ENCODE measurements at places on chromosomes 4 and X. TPM values are rescaled to one million over a fixed set of nuclear protein-coding genes. Genes with fewer than 3 reads are reported as not detected.

Gene CSAG2
- not detected for total RNA-seq

DNA sequence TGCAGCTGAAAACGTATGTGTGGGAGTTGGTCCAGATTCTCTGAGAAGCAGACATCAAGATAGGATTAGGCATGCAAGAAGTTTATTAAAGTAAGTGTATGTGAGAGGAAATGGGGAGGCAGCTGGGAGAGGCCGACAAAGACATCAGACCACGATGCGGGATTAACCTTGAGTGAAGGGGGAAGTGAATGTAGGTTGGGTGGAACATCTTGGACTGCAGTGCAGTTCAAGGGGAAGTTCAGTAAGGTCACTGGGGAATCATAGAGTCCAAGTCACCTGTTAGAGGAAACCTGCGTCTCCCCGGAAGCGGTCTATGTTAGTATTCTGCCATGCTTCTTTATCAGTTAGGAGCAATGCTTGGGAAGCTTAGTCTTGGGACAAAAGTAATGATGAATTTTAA, 22.0 kb downstream of the CXCL8 start:
- H3K27me3 ChIP-seq: no peaks in the 10 kb centered on the region
- H3K4me1 ChIP-seq: no peaks in the 10 kb centered on the region
- no peaks in the 10 kb centered on the region for H3K36me3 ChIP-seq
- H3K27ac ChIP-seq: no peak overlapping the region
- DNase-seq: no peak
- no peak overlapping the region for H3K4me3 ChIP-seq

Gene MAOA
- 22.5 TPM for total RNA-seq

DNA sequence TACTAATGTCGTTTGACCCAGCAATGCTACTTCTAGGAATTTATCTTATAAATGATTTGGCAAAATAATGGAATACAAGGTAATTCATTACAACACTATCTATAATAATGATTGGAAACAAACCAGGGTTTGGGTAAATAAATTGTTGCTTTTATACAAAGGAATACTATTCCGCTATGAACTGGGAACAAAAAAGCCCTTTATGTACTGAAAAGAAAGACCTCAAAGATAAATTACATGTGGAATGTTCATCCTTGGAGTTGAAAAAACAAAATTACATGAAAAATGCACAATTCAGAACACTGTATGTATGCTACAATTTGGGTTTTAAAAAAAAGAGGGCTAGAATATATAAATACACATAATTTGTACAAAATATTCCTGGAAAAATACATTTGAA, 5.2 kb upstream of the NUP54 start:
- H3K36me3 ChIP-seq: no peaks in the 10 kb centered on the region
- peaks cover 9% of the 10 kb centered on the region for H3K4me1 ChIP-seq
- H3K27ac ChIP-seq: no peak overlapping the region
- H3K4me3 ChIP-seq: no peak overlapping the region
- H3K27me3 ChIP-seq: no peaks in the 10 kb centered on the region

GRCh38 chrX:42943051-42943974, 165.3 kb upstream of the PPP1R2C start:
- H3K36me3 ChIP-seq: no peaks in the 10 kb centered on the region
- no peak overlapping the region for H3K4me3 ChIP-seq
- peaks cover 91% of the 10 kb centered on the region for H3K4me1 ChIP-seq
- peak overlapping the region; percentile 51 for H3K27ac ChIP-seq

DNA sequence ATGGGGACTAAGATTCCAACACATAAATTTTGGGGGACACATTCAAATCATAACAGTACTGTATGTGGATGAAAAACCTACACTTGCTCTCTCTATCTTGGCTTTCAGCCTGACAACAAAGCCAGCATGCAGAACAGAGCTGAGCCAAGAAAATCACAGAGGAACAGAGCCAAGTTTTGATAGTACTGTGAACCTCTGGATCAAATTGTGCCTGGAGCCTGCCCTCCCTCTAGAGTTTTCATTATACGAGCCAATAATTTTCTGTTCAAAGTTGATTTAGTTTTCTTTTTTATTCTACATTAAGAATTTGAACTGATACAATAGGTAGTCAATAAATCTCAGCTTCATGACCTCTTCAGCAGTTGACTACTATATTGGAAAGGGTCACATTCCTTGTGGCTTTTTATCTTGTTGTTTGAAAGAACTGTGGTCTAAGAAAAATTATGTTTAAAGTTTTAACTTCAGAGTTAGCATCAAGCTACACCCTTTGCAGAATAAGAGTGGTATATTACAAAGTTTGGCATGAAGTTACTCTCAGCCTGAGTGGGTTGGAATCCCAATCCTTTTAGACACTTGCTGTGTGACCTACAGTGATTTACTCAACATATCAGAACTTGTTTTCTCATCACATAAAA, 31.1 kb downstream of the GRID2 start:
- H3K36me3 ChIP-seq: no peaks in the 10 kb centered on the region
- H3K4me1 ChIP-seq: no peaks in the 10 kb centered on the region
- H3K4me3 ChIP-seq: no peak overlapping the region
- H3K27me3 ChIP-seq: no peaks in the 10 kb centered on the region

DNA sequence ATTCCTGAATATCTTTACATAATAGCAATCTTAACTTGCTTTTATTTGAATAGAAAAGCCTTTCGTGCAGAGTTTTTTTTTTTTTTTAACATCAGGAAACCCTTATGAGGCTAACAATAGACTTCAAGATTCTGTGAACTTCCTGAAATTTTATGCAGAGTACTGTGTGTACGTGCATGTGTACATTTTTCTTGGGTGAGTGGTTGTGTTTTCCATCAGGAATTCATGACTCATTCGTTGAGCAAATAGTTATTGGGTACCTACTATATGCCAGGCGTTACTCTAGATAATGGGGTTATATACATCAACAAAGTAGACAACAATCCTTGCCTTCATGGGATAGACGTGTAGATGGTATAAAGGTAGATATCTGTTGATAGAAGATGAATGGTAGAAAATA, 59.1 kb downstream of the MRPL1 start:
- no peaks in the 10 kb centered on the region for H3K4me1 ChIP-seq
- no peak overlapping the region for H3K27ac ChIP-seq
- peaks cover 4% of the 10 kb centered on the region for H3K36me3 ChIP-seq
- DNase-seq: no peak
- no peaks in the 10 kb centered on the region for H3K27me3 ChIP-seq
- no peak overlapping the region for H3K4me3 ChIP-seq

Gene TET2
- total RNA-seq: 25.8 TPM

DNA sequence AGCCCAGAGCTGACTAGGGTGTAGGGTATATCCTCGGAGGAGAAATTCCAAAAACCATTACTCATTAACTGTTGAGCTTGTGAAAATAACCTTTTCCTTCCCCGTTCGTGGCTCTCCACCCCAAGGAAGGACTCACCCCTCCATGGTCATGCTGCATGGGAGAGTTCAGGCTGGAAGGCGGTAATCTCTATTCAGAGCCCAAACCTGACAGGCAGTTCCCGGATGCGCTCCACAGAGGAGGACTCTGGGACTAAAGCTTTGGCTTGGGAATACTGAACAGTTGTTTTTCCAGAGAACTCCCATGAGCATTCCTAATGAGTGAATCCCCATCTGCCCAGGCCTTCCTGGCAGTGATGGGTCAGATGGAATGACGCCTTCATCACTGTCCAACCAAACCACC, 125.4 kb downstream of the BCOR start:
- H3K27ac ChIP-seq: no peak overlapping the region
- no peaks in the 10 kb centered on the region for H3K27me3 ChIP-seq
- no peak overlapping the region for H3K4me3 ChIP-seq
- H3K4me1 ChIP-seq: peaks cover 12% of the 10 kb centered on the region
- no peak for DNase-seq

DNA sequence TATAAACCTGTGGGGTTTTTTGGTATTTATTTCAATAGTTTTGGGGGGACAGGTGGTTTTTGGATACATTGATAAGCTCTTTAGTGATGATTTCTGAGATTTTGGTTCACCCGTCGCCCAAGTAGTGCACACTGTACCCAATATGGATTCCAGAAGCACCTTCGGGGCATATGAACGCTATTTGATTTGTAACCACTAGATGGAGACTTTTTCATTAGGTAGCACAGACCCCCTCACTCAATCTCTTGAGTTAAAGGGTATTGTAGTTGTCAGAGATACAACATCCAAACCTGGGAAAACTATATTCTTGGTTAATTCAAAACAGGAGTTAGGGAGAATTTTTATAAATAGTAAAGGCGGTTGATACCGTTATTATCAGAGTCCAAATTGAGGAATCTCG, 79.8 kb downstream of the SPANXN3 start:
- no peak overlapping the region for H3K4me3 ChIP-seq
- H3K4me1 ChIP-seq: no peaks in the 10 kb centered on the region
- no peak overlapping the region for H3K27ac ChIP-seq
- no peaks in the 10 kb centered on the region for H3K36me3 ChIP-seq
- DNase-seq: no peak
- no peaks in the 10 kb centered on the region for H3K27me3 ChIP-seq

- H3K27me3 ChIP-seq: no peaks in the 10 kb centered on the region
- no peaks in the 10 kb centered on the region for H3K4me1 ChIP-seq
- DNase-seq: no peak
- no peak overlapping the region for H3K4me3 ChIP-seq
- no peak overlapping the region for H3K27ac ChIP-seq
Observed at GRCh38 chr4:174672276-174672675, 150.0 kb upstream of the HPGD start.

Gene TENM3
- total RNA-seq: not detected

- no peaks in the 10 kb centered on the region for H3K27me3 ChIP-seq
- H3K4me1 ChIP-seq: no peaks in the 10 kb centered on the region
- no peak for DNase-seq
- no peaks in the 10 kb centered on the region for H3K36me3 ChIP-seq
Observed at GRCh38 chr4:24103434-24104157, 213.7 kb upstream of the PPARGC1A start.

Gene NWD2
- total RNA-seq: not detected

GRCh38 chr4:95643627-95644026, 94.9 kb upstream of the UNC5C start:
- H3K36me3 ChIP-seq: no peaks in the 10 kb centered on the region
- H3K4me3 ChIP-seq: no peak overlapping the region
- no peaks in the 10 kb centered on the region for H3K27me3 ChIP-seq
- no peaks in the 10 kb centered on the region for H3K4me1 ChIP-seq

Gene PFKFB1
- 0.53 TPM for total RNA-seq

Gene DCHS2
- total RNA-seq: 0.09 TPM

Gene SATL1
- not detected for total RNA-seq

Gene DCAF8L2
- not detected for total RNA-seq

DNA sequence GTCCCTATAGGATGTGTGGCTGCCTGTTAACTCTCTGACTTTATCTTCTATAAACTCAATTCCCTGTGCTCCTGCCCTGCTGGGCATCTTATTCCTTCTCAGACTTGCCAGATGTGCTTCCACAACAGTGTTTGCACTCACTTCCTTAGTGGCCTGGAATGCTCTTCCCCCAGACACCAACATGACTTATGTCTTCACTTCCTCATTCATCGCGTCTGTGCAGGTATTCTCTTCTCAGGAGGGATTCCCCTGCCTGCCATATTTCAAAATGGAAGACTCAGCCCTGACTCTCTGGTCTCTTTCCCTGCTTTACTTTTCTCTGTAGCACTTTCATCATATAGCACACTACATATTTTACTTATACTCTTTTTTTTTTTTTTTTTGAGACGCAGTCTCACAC, 344.0 kb downstream of the CENPC start:
- no peak for DNase-seq
- H3K36me3 ChIP-seq: no peaks in the 10 kb centered on the region
- no peak overlapping the region for H3K4me3 ChIP-seq
- H3K27ac ChIP-seq: no peak overlapping the region

- no peaks in the 10 kb centered on the region for H3K4me1 ChIP-seq
- H3K36me3 ChIP-seq: no peaks in the 10 kb centered on the region
- DNase-seq: no peak
- no peak overlapping the region for H3K4me3 ChIP-seq
- no peaks in the 10 kb centered on the region for H3K27me3 ChIP-seq
- H3K27ac ChIP-seq: no peak overlapping the region
Observed at GRCh38 chr4:114257501-114257900, 278.1 kb upstream of the ARSJ start.

- H3K27me3 ChIP-seq: no peaks in the 10 kb centered on the region
- no peak overlapping the region for H3K27ac ChIP-seq
- DNase-seq: no peak
Observed at GRCh38 chr4:41687971-41688370, 60.6 kb downstream of the PHOX2B start.

Gene SSX4B
- not detected for total RNA-seq

- no peaks in the 10 kb centered on the region for H3K36me3 ChIP-seq
- no peak for DNase-seq
- no peak overlapping the region for H3K4me3 ChIP-seq
- H3K4me1 ChIP-seq: no peaks in the 10 kb centered on the region
- H3K27ac ChIP-seq: no peak overlapping the region
- no peaks in the 10 kb centered on the region for H3K27me3 ChIP-seq
Observed at GRCh38 chr4:26030260-26030667, 116.2 kb downstream of the SMIM20 start.

- DNase-seq: no peak
- no peak overlapping the region for H3K27ac ChIP-seq
- H3K36me3 ChIP-seq: no peaks in the 10 kb centered on the region
- no peaks in the 10 kb centered on the region for H3K27me3 ChIP-seq
Observed at GRCh38 chrX:78063687-78064086, 40.4 kb upstream of the PGK1 start.

- H3K36me3 ChIP-seq: peaks cover 10% of the 10 kb centered on the region
- no peak for DNase-seq
- H3K27me3 ChIP-seq: no peaks in the 10 kb centered on the region
- no peaks in the 10 kb centered on the region for H3K4me1 ChIP-seq
Observed at GRCh38 chr4:2731907-2732317, 24.2 kb downstream of the TNIP2 start.

DNA sequence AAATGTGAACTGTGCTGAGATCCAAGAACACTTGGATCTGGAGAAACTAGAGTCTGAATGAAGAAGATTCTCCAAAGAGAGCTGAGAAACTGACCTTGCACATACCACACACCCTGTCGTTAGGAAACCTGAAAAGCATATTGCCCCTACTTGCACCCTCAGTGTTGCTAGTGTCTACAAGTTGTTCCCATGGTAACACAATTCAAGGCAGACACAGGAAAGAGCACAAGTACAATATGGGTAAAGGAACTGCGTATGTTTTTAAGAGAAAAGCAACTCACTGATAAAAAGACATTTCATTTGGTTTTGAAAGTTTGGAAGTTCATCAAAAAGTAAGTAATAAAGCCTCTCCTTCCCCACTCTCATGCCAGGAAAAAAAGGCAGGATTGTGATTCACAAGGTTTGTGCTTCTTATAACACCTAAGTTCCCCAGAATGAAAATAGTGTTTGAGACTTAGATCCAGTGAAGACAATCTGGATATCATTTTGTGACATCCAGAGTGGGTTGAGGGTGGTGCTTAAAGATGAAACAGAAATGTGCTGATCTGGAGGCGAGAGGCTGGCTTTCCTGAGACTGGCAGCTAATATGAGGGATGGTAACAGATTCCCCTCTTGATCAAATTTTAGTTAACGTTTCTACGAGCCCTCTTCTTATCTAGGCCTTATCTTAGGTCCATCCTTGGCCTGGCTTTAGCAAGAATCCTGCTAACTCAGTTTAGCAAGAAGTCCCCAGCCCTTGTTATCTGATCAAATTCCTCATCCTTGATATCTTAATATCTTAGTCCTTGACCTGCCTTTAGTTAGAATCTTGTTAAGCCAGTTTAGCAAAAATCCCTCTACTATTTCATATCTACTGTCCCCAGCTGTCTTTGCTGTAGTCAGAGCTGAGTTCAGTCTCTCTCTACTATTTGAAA, 42.3 kb downstream of the NIPAL1 start:
- H3K36me3 ChIP-seq: no peaks in the 10 kb centered on the region
- no peaks in the 10 kb centered on the region for H3K4me1 ChIP-seq
- DNase-seq: no peak
- no peaks in the 10 kb centered on the region for H3K27me3 ChIP-seq

All from CD8-positive, alpha-beta memory T cell (primary cell).